ENCODE measurements at places on chromosomes 12 and 14.

DNA sequence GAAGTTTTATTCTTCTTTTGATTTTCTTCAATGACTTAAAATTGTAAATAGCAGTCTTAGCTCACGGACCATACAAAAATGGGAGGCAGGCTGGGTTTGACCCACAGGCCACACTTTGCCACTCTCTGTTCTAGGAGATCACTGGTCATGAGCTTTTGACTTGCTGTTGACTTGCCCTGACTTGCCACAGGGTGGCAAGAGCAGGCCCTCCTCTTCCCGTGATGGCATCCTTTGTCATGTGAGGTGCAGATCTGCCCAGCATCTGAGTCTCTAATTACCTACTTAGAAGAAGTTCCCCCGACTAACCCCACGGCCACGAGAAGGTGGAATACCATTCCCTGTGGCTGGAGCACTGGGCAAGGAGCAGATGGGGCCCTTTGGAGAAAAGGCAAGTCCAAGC is 81.0 kb upstream of the SCAF11 start:
- DNase-seq = no peak

DNA sequence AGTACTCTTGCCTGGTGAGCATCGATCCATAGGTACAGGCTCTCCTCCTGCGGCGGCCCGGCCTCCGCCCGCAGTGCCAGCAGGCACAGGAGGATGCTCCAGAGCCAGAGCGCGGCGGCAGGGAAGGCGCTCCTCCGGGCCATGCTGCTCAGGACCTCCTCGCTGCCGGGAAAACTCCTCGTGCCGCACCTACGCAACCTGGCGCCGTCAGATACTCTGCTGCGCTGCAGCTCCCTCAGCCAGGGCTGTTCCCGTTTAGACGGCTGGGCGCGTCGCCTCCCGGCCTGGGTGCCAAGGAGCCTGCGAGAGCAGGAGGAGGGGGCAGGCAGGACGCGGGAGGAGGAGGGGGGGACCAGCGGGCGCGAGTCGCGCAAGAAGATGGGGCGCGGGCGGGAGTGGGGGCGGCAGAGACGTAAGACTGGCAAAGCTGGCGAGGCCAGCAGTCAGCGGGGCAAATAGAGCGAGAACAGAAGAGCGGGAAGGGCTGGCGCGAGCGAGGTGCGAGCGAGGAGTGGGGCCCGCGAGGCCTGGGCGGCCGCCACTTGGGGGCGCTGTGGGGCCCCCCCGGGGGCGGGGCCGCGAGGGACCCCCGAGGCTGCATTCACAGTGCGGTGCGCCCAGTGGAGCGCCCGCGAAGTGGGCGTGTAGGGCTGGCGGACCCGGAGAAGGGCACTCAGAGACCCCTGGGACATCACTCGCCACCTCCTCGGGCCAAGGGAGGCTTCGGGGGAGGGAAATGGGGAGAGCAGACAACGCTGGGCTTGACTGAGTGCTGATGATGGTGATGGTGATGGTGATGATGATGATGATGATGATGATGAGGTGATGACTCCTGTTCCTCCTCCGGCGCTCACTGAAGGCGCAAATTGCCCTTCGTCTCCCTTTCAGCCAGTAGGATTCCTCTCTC is at the start of gene WIF1:
WIF1 (minus strand) TSS at position 257 of the 907 bp plus-strand sequence; CDS start at position 143, 114 bp downstream.
- no peak for DNase-seq

DNA sequence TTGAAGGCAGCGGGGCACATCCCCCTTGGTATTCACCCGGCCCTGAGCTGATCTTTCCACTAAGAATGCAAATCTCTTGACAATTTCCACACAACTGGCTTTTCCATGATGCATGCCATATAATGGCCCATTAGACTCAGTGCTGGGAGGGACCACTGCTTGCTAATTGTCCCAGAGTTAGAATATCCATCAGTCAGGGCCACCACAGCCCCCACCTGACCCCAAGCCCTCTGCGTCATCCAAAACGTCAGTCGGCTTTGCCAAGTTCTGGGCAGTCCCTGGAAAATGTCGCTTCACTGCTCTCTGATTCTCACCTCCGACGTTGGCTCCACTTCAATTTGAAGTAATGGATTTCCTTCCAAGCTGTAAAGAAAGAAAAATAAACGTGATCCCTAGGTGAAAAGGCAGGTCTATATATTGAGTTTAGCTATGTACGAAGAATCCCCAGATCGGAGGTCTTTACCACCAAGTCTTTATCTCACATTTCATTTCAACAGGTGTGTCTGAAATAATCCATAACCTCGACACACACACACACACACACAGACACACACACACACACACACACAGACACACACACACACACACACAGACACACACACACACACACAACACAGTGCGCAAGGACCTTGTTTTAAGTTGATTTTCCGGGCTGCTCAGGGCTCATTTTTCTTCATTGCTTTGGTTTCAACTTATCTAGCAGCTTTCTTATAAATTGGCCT is 165.5 kb upstream of the NOS1 start:
- no peak for DNase-seq

DNA sequence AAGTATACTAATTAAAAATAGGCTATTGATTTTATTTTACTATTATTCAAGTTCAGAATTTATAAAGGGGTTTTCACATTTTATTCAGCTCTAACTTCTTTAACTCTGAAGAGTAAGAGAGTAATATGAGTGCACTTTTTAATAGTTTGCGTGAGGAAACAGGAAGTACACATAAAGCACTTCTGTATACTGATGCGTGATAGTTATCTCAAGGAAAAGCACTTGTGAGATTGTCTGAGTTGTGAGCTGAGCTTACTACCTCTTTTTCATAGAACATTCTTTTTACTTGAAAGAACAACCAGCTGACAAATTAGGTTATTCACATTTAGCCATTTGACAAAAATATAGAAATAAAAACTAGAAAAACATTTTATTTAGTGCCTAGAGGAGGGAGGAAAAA is 1.9 kb downstream of the RAD51AP1 start:
- no peak for DNase-seq

GRCh38 chr12:121318121-121318520 is 21.6 kb upstream of the CAMKK2 start:
- DNase-seq = no peak

- DNase-seq = peak; percentile 89
Observed at GRCh38 chr12:105226219-105226618, 9.8 kb downstream of the APPL2 start.

- DNase-seq = no peak
Observed at GRCh38 chr12:8672381-8672780, 9.8 kb upstream of the MFAP5 start.

- DNase-seq = no peak
Observed at GRCh38 chr12:25376985-25377384, 126.3 kb upstream of the KRAS start.

- DNase-seq = no peak
Observed at GRCh38 chr12:13504736-13505135, 308.2 kb downstream of the EMP1 start.

GRCh38 chr12:120677765-120678473 is 9.0 kb upstream of the MLEC start:
- DNase-seq = peak; percentile 21

All from fibroblast of villous mesenchyme (primary cell).